ENCODE measurements at places on chromosomes 11 and 22.

GRCh38 chr11:17019232-17019631 is 5.0 kb upstream of the PLEKHA7 start:
- no peak for DNase-seq

GRCh38 chr11:2609345-2609744 is 90.4 kb downstream of the KCNQ1OT1 start:
- DNase-seq: no peak

DNA sequence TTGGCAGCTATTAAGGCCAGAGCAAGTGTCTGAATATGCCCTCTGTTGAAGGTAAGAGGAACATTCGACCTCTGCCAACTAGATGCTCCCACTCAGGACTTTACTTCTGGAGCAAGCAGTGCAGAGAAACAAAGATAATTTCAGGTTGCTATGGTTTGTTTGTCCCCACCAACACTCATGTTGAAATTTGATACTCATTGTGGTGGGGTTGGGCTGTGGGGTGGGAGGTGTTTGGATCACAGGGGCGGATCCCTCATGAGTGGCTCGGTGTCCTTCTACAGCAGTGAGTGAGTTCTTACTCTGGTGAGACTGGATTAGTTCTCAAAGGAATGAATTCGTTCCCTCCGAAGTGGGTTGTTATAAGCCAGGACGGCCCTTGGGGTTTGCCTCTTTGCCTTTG is 12.0 kb downstream of the OR8A1 start:
- DNase-seq: no peak

DNA sequence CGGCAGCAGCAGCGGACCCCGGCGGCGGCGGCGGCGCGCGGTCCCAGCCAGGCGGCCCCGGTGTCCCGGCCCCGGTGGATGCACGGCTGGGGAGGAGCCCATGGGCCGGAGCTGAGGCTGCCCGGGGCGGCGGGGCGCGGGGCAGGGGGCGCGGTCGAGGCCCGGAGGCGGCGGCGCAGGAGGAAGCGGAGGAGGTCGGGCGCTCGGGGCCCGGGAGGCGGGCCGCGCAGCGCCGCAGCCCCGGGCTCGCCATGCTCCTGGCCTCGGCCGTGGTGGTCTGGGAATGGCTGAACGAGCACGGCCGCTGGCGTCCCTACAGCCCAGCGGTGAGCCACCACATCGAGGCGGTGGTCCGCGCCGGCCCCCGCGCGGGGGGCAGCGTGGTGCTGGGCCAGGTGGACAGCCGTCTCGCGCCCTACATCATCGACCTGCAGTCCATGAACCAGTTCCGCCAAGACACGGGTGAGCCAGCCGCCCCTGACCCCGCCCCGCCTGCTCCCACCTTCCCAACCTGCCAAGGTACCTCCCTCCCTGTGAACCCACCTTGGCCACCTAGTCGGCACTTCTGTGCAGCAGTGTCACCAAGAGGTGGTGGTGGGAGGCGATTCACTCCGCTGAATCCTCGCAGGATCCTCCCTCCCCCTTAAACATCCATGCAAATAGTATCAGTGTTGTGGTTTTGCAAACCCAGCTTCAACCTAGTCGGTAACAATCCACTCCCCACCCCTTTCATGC is 580 bp downstream of the DTX4 start:
- no peak for DNase-seq

DNA sequence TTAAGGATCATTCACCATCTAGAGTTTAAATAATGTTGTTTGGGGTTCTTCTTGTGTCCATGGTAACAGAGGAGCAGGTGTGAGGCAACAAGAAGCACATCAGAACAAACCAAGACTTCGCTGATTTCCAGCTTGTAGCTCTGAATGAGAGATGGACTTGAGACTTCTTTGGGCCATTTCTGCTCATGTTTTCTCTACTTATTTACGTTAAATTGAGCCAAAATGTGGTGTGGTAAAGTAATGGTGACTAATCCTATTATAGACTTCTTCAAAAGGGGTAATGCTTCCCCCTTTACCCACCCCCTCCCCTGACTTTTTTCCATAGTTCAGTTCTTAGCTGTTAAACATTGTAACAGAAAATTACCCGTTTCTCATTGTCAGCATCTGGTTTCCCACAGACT is 65.2 kb downstream of the CSTPP1 start:
- DNase-seq: no peak

- DNase-seq: no peak
Observed at GRCh38 chr11:15735706-15736105, 620.6 kb downstream of the SOX6 start.

DNA sequence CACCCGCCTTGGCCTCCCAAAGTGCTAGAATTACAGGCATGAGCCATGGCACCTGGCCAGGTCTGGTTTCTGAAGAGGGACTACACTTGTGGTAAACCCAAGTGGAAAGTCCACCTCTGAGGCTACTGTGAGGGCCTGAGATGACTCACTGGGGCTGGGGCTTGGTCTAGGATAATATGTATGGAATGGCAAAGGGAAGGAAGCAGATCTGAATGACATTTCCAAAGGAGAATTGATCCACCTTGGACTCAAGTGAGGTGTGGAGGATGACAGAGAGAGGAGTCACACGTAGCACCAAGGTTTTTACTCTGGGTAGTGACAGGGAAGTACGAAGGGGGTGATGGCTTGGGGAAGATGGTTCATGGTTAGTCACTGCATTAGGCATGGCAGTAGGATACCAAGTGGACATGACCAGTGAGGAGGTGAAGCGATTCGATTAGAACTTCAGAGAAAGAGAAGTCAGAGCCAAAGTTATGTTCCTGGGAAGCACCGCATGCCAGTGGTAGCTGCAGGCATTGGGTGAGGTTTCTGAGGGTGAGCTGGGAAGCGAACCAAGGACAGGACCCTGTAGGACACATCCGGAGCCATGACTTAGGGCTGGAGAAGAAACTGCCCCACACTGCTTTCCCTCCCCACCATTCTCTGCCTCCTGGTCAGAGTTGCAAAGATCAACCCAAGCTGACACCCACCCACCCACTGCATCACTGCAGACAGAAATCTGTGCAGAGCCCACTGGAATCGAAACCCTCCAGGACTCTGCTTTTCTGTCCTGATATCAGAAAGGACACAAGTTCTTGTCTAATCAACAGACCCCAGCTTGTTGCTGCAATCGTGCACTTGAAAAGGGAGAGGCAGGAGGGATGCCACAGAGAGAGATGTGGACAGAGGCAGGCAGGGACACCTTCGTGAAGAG is 13.0 kb upstream of the BCL9L start:
- DNase-seq: no peak

All from fibroblast of gingiva (primary cell).